ENCODE measurements at places on chromosomes 6 and 20.

DNA sequence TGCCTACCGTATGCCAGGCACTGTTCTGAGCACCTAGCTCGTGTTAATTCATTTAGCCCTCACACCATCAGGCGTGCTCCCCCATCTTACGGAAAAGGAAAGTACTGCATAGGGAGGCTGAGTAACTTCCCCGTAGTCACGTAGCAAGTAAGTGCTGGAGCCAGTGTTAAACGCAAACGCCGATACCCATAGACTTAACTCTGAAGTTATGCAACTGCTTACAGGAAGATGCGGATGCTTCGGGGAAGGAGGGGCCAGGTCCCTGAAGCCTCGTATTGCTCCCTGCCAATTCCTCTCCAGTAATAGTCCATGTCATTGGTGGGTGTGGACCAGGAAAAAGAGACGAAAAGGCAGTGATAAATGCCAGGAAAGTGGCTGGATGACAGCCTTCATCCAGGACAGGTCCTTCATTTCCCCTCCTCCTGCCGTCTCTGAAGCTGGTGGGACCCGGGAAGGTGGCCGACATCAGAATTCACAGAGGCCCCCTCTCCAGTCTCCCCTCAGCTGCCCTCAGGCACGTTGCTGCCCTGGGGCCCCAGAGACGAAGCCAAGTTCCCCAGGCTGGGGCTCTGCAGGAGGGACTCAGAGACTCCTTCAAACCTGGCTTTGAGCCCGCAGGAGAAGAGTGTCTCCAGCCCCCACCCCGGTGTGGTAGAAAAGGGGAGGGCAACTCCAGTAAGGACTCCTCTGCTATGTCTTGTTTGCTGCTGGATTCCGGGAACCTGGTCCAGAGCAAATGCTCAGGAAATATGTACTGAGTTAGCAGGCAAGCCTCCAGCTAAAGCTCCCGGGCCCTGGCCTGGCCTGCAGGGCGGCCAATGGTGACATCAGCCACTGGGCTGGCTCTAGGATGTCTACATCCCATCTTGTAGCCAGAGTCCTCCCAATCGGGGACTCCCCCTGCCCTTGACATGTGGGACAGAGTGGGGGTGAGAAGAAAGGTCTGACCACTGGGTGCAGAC is 37.8 kb downstream of the RAB44 start:
- no peak for DNase-seq

GRCh38 chr20:8602389-8603116 is 466.3 kb upstream of the PLCB4 start:
- no peak for DNase-seq

- DNase-seq = no peak
Observed at GRCh38 chr20:63023936-63024571, 17.3 kb upstream of the BHLHE23 start.

DNA sequence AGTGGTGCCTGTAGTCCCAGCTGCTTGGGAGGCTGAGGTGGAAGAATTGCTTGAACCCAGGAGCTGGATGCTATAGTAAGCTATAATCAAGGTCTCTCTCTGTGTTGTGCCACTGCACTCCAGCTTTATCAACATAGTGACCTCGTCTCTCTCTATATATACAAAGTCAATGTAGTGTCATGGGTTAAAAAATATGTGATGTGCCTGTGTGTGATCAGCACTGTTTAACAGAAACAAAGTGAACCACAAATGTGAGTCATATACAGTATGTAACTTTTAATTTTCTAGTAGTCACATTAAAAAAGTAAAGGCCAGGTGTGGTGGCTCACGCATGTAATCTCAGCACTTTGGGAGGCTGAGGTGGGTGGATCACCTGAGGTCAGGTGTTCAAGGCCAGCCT is 85.3 kb upstream of the RNF24 start:
- DNase-seq = no peak

DNA sequence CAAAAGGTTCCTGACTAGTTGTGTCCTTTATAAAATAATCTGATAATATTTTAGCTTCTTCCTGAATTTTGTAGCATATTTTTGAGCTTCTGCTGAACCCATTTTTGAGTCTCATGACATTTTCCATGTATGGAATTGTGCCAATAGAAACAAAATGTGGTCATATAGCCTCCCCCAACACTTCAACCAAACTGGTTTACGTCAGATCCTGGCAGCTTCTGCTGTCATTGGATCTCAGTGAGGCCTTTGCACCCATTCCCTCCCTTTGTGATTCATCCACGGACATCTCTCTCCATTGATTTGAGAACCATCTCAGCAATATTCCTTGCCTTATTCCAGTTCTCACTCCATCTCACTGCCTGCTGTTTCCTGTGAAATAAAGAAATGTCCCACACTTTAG is 166.0 kb upstream of the PROKR2 start:
- no peak for DNase-seq

GRCh38 chr20:13661070-13661685 is 22.4 kb upstream of the TASP1 start:
- DNase-seq = no peak

DNA sequence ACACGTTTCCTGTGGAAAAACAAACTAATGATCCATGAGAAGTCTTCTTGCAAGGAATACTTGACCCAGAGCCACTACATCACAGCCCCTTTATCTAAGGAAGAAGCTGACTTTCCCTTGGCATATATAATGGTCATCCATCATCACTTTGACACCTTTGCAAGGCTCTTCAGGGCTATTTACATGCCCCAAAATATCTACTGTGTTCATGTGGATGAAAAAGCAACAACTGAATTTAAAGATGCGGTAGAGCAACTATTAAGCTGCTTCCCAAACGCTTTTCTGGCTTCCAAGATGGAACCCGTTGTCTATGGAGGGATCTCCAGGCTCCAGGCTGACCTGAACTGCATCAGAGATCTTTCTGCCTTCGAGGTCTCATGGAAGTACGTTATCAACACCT is 35.4 kb downstream of the GCNT2 start:
- DNase-seq = no peak

GRCh38 chr6:40713002-40713719 is 126.0 kb upstream of the LRFN2 start:
- no peak for DNase-seq

GRCh38 chr6:160042014-160042773 is 73.3 kb downstream of the IGF2R start:
- DNase-seq = no peak

DNA sequence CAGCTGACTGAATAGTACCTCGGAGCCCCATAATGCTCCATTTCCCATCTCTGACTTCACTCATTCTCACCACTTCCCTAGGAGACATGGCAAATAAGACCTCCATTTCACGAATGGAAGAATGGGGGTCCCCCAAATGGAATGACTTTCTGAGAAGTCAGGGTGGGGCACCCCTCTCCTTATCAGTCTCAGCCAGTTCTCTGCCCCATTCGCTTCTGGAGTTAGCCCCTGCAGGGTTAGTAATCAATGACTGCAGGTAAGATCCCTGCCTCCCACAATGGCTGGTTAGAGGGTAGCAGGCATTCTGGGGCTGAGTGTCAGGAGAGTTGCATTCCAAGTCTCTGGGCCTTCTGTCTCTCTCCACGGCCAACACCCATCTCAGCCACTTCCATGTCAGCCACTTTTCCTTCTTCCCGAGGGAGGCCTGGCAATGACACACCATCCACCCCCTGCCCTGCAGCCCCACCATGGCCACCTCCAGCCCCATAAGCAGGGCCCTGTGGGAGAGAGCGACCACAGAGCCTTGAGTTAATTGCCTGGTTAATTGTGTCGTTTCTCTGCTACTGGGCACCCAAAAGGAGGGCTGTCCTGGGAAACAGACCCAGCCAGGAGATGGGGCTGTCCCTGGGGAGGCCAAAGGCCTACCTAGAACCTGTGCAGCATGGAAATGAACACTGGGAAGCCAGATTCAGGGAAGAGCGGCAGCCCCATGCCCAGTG is 13.4 kb downstream of the CCDC167 start:
- DNase-seq = no peak
